ENCODE measurements at places on chromosomes 3 and 15. TPM values are rescaled to one million over a fixed set of nuclear protein-coding genes. Genes with fewer than 3 reads are reported as not detected.

- peaks cover 4% of the 10 kb centered on the region for H3K27me3 ChIP-seq
- no peaks in the 10 kb centered on the region for H3K36me3 ChIP-seq
- H3K4me3 ChIP-seq: no peak overlapping the region
Measured at GRCh38 chr15:78079298-78080087, 2.0 kb upstream of the TBC1D2B start.

DNA sequence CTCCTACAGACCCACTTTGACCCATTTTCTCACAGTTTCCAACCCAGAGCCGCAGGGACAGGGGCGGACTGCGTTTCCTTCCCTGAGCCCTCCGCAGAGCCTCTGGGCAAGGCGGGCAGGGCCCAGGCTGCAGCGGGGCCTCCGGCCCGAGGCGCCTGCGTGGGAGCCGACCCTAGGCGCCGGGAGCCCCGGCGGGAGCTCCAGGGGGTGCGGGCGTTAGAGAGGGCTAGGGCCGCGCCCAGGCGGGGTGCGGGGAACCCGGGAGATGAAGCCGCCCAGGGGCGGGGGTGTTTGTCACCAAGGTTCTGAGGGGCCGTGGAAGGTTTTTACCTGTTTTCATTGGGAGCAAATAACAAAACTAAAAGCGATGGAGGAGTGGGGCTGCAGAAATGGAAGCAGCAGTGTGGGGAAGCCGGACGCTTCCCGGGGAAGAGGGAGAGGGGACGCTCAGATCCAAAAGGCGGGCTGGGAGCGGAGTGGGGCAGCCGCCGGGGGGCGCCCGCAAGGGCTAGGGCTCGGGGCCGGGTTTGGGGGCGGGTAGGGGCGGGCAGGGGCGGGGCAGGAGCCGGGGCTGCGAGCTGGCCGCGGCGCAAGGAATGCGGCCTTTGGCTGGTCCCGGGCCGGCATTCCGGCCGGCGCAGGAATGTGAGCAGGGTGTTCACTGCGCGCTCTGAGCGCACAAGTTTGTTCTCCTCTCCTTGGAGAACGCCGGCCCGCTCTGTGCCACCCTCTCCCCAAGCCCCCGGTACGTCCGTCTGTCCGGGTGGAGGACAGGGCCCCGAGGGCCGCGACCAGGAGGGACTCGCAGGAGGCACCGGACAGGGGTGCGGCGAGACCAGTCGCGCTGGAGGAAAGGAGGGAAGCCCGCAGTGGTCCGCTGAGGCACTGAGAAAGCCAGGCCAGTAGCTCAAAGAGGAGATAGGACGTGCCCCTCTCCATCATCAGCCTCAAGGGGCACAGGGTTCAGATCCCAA is 61.1 kb downstream of the AMOTL2 start:
- no peaks in the 10 kb centered on the region for H3K36me3 ChIP-seq
- peak overlapping the region; percentile 75 for H3K4me3 ChIP-seq
- H3K27me3 ChIP-seq: no peaks in the 10 kb centered on the region
- peaks cover 14% of the 10 kb centered on the region for H3K4me1 ChIP-seq

- no peaks in the 10 kb centered on the region for H3K4me1 ChIP-seq
- no peaks in the 10 kb centered on the region for H3K36me3 ChIP-seq
- H3K27me3 ChIP-seq: no peaks in the 10 kb centered on the region
- no peak for DNase-seq
- no peak overlapping the region for H3K4me3 ChIP-seq
- H3K27ac ChIP-seq: peak overlapping the region; percentile 59
Measured at GRCh38 chr15:73985101-73985873, 6.8 kb downstream of the STOML1 start.

ADAMTSL3 gene
- total RNA-seq: 3.4 TPM

RYR3 gene
- 2.6 TPM for total RNA-seq
